ENCODE measurements at places on chromosomes 5 and 9.

DNA sequence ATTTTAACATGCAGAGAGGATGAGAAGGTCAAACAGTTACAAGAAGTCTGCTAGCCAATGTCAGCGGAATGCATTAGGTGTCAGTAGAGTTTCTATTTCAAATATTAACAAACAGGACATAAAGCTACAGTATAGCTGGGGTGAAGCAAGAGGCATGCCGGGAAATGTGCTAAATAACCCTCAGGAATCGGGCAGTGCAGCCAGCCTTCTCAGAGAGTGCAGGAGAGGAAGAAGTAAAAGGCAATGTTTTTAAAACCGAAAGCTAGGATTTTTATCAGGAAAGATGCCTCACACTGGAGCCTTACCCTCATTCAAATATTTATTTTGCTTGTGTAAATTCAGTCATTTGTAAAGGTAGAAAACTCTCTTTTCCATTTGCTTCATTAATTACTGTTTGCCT lies 59.1 kb upstream of the SH3GL2 start:
- no peak for DNase-seq

DNA sequence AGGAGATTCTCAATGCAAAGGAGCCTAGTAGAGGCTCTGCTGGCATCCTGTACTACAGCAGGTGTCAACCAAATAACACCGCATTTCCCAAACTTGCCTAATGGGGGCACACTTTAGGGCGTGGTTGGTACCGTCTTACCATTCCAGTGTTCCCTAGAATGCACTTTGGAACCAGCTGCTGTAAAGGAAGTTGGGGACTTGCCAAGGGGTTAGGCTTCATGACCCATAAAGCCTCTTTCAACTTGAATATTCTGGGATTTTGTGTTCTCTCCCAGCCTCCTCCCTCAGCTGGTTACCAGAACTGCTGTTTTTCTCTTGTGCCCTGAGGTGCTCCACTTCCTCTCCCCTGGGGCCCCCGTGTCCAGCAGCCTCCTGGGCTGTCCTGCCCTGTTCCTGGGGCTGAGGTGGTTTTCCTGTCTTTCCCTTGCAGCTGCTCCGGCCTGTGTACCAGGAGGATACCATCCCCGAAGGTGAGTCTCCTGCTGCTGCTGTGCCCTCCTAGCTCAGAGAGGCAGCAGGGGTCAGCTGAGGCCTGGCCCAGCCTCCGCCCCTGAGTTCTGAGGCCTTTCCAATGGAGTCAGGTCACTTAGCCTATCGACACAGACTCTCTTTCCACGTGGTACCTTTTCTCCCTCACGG lies 44.7 kb downstream of the RGS3 start:
- DNase-seq, result no peak

- DNase-seq, result no peak
Measured at GRCh38 chr5:166433679-166434078, 1857.8 kb upstream of the WWC1 start.

DNA sequence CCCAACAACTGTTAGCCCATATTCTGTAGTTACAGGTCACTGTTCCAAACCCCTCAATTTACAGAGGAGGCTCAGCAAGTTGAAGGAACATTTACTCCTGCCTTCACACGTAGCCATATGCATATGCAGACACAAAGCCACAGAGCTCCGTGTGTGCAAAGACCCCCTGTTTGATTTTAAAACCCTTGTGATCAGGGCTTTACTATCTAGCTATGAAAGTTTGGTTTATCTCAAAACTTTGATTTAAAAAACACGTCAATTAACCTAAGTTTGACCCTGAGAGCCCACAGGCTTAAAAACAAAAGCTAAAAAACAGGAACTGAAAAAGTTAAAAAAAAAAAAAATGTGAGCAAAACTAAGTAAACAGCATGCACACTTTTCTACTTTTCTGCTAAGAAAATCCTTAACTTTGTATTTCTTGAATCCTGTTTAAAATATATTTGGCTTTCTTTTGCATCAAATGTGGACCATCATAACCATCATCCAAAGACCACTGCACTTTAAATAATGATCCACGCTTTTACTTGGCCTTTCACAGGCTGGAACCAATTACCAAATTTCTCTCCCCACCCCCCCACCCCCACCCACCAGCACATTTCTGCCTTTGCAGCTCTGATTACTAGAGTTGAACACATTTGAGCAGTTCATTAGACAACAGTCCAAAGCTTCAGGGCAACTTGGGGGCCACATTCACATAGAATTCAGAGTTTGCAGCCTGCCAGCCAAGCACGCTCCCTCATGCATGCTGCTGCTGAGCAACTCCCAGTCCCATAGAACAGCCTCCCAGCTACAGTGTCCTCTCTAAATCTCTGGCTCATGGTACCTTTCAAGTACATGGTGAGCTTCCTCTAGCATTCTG lies 128.8 kb upstream of the MAP3K1 start:
- DNase-seq, result no peak

DNA sequence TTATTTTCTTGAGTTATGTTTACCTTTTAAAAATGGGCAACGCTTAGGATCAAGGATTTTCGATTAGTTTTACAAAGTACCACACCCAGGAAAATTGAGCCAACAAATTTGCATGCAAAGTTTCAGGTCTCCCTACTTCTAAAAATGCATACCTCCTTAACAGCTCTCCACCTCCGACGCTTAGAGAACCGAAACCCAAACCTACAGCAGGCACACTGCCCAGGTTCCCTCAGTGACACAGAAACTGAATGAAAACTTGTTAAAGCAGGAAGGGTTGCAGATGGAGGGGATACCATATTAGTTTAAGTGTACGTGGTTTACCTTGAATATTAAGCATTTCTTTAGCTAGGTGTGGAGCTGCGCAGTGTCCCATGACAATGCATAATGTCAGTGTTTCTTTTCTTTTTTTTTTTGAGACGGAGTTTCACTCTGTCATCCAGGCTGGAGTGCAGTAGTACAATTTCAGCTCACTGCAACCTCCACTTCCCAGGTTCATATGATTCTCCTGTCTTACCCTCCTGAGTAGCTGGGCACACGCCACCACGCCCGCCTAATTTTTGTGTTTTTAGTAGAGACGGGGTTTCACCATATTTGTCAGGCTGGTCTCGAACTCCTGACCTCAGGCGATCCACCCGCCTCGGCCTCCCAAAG lies 1.6 kb upstream of the SUB1 start:
- DNase-seq, result no peak

- no peak for DNase-seq
Measured at GRCh38 chr9:5453004-5453403, 2.7 kb downstream of the CD274 start.

GRCh38 chr9:97895695-97896332 lies 26.5 kb downstream of the TRMO start:
- no peak for DNase-seq

DNA sequence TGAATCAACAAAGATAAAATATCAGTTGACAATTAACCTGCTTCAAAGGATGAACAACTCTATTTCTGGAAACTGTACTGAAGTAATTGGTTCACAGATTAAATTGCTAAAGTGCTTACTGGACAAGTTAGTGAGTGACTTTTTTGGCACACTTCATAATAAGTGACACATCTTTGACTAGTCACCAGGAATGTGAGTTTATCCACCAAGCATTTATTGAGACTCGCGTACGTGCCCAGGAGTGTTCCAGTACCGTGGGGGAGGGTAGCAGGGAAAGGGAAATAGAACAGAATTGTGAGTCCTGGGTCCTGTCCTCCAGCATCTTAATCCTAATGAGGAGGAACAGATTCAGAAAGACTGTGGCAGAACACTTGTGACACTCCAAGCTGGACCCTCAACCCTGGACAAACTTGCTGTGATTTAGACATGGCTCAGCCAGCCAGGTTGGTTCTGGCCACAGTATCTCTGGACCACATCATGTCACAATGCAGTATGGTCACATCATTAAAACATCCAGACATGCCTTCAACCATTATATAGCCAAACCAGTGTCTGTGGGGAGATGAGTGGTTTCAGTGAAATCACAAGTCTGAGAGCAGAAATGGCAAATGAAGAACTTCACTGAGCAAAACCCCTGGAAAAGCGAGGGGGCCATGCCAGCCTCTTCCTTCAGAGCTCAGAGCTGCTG lies 623.1 kb downstream of the BNC2 start:
- no peak for DNase-seq

DNA sequence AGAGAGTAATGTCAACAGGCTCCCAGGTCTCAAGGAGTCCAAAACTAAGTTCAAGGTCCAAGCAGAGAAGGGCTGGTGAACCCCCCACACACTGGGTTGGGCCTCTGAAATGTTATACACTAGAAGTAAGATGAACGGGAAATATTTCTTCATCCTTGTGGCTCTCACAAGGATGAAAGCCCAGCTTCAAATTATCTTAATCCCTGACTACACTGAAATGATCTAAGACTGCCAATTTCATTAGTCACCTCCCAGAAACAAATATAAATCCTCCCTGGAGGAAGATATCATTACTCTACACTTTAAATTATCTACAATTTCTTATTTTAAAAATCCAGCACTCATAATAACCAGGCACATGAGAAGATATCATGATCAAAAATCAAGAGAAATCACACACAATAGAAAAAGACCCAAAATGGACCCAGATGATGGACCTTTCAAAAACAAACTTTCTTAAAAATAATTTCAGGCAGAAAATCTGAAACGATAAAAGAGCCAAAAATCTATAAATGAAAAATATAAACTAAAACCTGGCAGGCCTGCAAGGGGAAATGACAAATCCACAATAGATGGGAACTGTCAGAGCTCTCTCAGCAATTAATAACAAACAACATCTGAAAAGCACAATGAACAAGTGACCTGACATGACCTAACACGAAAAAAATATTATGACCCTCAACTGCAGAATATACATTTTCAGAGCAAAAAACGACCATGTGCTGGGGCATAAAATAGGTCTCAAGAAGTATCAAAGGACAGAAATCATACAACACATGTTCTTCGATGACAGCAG lies 117.4 kb downstream of the GPR21 start:
- no peak for DNase-seq

- no peak for DNase-seq
Measured at GRCh38 chr5:113520429-113520828, 6.9 kb downstream of the YTHDC2 start.

DNA sequence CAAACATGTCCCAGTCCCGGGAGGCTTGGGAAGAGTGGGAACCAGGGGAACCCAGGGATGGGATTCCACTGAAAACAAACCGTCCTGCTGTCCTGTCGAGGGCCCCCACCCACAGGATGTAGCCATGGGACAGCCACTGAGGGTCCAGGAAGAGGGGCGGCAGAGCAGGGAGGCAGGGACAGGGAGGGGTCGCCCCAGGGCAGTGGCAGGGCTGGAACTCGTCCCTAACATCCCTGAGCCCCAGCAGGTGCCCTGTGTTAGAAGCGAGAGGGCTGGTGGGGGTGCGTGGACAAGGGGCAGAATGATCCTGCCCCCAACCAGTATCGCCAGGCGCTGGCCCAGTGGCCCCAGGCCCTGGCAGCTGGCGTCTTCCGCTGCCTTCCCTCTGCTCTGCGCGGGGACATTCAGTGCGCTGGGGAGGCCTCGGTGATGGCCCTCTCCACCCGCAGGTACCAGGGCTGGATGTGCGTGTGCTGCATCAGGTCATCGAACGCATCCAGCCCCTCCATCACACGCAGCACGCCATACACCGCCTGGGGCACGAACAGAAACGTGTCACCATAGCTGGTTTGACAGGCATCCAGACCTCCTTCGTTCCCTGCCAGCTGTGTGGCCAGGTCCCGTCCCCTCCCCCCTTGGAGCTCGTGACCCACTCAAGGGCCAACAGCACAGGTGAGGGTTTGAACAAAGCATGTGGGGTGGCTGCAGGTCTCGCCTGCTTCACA lies 6.6 kb downstream of the PTGES2 start:
- no peak for DNase-seq
